Left ventricle myocardium inferior (tissue), 1 donor: ENCODE measurements at places on chromosomes 3 and 15.

DNA sequence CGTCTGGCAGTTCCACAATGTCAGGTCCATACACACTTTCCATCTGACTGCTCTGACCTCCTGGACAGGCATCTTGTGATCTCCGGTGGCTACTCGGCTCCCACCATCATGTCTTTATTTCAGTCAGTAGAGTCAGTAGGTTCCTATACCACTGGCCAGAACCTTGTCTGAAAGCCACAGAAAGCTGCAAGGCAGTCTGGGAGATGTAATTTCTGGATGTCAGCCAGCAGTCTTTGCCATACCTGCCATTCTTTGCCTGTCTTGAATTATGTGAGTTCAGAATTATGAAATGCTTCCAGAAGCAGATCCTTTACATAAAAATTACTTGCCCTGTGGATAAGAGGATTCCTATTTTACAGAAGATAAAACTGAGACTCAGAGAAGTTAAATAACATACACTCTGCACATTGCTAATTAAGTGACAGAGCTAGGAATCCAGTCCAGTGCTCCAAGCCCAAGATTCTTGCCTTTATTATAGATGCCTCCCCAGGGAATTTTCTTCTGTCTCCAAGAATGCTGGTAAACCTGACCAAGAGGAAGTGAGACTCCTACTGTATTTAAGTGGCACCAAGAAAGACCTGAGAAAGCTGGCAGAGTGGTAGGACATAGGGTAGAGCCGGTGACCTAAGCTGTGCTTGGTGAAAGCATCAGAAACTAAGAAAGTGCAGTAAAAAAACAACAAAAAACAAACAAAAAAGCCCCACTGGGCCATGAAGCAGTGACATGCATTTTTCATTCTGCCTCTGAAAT lies 75.6 kb downstream of the IQCH start:
- DNase-seq = no peak

GRCh38 chr15:66108483-66109265 lies 144.9 kb downstream of the MEGF11 start:
- no peak for DNase-seq

- DNase-seq = no peak
These were observed 701 bp downstream of the SGO1 start for GRCh38 chr3:20185331-20185678.

DNA sequence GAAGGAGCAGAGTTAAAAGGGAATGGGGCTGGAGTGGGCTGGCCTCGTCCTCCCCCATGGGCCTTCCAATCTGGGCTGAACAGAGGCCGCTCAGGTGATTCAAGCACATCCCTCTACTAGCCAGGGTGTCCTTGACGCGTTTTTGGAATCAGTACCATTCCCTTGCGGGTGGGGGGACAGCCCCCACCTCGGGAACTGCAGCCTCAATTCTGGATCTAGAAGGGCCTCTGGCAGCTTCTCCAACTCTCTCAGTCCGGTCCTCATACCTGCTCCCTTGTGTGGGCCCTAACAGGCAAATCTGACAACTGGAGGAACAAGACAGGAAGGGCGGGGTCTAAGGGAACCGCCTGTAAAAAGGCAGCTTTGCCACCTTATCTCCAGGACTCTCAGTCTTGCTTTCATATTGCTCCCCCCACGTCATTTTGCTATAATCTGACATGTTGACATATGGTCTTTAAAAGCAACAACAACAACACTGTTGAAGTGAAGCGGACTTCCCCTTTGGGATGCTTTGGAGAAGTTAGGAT lies 802 bp upstream of the CHRNB4 start:
- no peak for DNase-seq

DNA sequence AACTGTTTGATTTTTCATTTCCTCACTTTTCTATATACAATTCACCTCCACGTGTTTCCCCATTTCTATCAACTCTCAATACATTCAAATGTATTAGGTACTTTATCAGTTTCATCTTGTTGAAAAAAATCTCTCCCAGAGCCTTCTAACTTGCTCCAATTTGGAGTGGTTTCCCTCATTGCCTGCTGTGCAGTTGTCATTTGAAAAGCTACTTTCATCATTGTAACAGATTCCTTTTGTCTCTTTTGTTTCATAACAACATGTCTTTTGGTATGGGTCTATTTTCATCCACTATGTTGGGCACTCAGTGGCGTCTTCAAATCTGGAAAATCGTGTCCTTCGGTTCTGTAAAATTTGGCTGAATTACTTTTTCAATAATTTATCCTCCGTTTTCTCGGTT lies 75.0 kb downstream of the NR2E3 start:
- no peak for DNase-seq

GRCh38 chr3:197942956-197943556 lies 6.9 kb upstream of the RPL35A start:
- no peak for DNase-seq

DNA sequence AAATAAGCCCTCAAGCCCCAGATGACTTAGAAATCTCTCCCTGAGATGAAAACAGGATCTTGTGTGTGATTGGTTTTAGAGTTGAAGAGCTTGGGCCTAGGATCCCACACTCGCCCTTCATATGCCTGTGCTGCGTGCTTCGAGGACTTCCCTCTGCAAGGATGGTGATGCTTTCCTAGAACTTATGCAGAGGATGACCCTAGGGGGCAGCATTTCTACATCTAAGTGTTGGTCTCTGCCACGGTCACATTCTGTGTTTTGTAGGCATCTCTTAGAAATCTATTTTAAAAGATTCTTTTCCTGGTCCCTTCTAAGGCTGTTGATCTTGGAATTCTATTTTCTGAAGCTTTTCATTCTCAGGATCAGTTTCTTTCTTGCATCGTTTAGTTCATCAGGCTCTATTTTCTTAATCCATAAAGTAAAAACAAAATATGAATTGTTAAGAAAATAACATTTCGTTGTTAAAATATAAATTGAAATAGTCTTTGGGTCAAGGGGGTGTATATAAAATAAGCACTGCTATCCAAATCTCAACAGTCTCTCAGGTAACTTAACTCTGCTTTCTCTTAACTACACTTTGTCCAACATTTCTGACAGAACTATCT lies 45.7 kb downstream of the WDR76 start:
- DNase-seq = no peak

- no peak for DNase-seq
These were observed 153.2 kb downstream of the WNT5A start for GRCh38 chr3:55333923-55334322.

DNA sequence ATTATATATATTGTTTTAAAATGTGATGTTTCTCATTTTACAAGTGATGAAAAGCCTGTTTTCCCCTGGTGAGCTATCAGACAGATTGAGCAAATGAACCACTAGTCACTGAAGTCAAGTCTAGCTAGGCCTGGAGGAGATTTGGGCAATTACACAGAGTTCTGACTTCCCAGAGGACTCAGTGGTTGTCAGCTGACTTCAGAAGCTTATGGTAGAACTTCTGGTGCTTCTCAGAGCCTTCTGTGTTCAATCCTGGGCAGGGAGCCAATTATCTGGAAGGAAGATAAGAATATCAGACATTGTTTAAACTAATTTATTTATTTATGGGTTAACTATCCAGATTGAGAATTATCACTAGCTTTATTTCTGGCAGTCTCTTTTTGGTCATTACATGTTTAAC lies 37.7 kb upstream of the NAALADL2 start:
- no peak for DNase-seq

GRCh38 chr3:151002003-151002981 lies 29.8 kb upstream of the CLRN1 start:
- no peak for DNase-seq

- no peak for DNase-seq
These were observed 223.0 kb downstream of the SLCO3A1 start for GRCh38 chr15:92076541-92076940.

- no peak for DNase-seq
These were observed 513.2 kb downstream of the MECOM start for GRCh38 chr3:169150343-169150742.

GRCh38 chr3:148924562-148924961 lies 59.5 kb downstream of the CPA3 start:
- DNase-seq = no peak

DNA sequence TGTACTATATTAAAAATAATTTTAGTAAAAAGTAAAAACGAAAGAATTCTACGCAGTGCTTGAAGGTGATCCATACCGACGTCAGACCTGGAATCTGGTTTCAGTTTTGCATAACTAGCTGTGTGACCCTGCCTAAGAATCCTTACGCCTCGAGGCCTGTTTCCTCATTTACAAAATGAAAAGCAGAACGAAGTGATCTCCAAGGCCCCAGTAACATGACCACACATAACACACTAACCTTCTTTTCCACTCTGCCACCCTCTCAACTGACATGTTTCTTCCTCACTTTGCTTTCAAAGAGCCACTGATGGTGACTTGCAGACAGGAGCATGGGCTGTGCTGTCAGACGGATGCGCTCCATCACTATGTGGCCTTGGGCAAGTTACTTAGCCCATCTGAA lies 4.8 kb downstream of the MESD start:
- DNase-seq = no peak

- no peak for DNase-seq
These were observed 156.8 kb upstream of the CDIN1 start for GRCh38 chr15:36422631-36423030.

DNA sequence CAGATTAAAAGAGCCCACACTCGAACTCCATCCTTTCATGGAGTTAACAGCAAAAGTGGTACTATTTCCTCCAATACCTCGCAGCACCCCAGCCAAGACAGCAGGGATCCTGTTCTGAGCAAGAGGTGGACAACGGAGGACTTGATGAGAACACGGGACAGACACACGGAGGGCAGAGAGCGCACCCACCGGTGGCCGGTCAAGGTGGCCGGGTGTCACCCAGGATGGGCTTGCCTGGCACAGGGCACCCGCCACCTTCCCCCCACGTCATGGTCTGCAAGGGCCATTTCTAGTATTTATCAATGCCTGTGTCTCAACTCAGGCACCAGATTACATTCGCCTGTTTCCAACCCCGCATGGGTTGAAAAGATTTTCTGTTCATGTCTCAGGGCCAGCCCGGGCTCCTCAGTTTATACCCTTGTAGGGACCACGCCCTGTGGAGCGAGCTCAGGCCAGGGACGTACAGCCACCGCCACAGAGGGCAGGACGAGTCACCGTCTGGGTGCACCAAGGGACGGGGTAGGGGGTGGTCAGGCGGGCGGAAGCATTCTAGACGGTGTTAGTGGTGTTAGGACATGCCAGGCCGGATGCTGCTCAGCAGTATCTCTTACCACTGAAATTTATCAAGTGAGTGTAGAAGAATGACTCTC lies 64.2 kb downstream of the CYFIP1 start:
- no peak for DNase-seq

GRCh38 chr3:38133557-38134405 lies 3.1 kb downstream of the ACAA1 start:
- DNase-seq = no peak

- DNase-seq = no peak
These were observed 740.9 kb upstream of the LMCD1 start for GRCh38 chr3:7760718-7761117.

DNA sequence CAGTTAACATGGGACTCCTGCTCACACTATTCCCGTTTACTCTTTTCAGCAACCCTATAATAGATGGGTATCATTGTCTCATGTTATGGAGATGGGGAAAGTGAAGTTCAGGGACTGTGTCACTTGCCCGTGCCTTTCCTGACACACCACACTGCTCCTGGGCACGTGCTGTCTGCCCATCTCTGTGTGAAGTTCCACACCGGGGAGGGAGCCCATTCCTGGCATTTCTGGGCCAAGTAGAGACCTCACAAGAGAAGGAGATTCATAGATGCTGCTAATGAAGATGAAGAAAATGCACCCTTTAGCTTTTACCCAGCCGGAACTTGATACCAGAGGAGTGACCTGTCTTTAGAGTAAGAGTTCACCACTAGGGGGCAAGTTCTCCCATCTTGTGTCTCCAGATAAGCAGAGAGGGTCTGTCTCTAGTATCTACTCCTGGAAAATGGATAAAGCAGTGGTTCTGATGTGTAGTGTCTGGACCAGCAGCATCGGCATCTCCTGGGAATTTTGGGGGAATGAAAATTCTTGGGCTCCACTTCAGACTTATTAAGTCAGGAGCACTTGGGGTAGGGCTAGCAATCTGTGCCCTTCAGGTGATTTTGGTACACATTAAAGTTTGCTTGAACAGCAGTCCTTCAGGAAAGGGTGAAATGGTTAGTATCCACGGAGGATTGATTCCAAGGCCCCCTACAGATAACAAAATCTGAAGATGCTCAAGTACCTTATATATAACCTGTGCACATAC lies 2.0 kb upstream of the TOPBP1 start:
- no peak for DNase-seq

GRCh38 chr3:11640009-11640673 lies 3.6 kb downstream of the VGLL4 start:
- DNase-seq = no peak

DNA sequence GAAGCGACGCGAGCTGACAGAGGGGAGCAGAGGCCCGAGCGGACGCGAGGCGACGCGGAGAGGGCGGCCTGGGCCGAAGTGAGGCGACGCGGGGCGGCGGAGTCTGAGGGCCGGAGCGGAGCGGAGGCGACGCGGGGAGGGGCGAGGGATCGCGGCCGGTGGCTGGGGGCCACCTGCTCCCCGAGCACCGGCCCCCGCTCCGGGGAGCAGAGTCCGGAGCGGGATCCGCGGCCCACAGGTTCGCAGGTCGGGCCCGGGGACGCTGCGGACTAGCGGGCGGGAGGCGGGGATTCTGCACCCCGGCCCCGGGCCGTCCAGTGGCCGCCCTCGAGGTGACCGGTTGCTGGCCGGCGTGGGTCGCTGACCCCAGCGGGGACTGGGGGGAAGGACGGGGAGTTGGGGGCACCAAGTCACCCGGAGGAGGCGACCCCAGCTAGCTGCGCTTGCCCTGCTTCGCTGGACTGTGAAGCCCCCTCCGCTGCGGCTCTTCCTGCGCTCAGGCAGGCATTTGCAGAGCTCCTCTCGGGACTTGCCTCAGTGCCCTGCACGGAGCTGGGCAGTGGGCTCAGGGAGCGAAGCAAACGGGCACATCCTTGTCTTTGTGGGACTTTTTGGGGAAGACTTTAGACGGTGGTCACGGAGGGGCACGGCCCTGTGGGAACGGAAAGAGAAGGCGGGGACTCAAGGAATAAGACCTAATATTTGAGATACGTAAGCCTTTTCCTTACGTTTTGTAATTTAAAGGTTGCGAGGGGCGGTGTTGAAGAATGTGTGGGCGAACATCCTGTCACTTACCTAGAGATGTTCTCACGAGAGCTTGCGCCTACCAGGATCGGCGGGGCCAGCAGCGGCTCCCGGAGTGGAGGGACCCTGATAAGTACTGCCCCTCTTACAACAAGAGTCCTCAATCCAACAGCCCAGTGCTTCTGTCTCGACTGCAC lies 566 bp downstream of the HMCES start:
- peak; percentile 34 for DNase-seq
